ENCODE measurements at places on chromosomes 3 and 15.

DNA sequence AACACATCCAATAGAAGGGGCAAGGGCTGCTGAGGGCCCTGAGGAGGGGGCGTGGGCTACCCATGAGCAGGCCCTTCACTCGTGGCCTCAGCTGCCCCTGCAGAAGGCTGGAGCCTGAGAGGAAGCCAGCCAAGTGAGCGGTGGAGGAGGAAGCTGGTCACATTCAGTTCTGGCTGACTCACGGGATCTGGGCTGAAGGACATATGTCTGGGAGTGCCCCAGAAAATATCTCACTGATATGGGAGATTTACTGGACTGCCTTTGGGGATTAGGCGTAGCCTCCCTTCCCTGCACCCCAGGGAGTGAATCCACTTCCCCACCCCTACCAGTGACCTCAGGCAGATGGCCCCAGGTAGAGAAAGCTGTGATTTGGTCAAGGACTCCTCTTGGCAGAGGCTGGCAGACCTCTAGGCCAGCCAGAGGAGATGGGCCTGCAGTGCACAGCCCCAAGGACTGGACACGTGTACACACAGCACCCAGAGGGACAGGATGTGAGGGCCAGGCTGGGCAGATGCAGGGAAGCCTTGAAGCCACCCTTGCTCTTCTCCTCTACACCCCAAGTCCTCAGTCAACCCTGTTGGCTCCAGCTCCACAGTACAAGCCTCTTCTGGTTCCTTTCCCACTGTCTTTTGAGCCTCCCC lies 14.2 kb upstream of the ANKDD1A start:
- DNase-seq = peak; percentile 88

- DNase-seq = no peak
These were observed 474.5 kb downstream of the RBMS3 start for GRCh38 chr3:29755416-29755815.

DNA sequence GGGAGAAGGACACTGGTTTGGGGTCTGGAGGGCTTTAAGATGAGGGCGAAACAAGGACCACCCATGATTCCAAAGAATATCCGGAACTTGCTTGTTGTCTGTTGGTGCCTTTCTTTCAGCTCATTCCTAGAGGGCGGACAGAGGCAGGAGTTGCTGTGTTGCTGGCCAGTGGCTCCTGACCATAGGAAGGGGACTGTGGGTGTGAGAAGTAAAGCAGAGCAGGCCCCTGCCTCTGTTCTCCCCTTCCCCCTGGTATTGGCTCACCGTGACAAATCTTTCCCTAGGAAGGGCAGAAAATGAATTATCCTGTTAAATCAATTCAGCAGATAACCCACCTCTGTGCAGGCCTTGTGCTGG lies 89.1 kb downstream of the LIPC start:
- DNase-seq = no peak

DNA sequence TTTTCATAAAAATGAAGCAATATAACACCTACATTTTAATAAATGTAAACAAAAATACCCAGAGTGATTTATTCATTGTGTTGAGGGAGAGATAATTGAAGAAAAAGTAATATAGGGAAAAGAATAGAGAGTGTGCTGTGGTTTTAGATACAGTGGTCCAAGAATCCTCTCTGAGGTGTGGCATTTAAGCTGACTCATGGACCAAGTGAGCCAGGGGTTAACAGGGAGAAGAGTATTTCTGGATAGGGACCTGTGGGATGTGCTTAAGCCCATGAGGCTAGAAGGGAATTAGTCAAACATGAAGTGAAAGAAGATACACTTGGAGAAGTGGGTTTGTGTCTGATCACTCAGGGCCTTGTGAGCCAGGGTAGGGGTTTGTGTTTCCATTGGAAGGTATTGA lies 680.7 kb upstream of the GRM7 start:
- DNase-seq = no peak
